ENCODE measurements at places on chromosomes 1 and 21. TPM values are rescaled to one million over a fixed set of nuclear protein-coding genes. Genes with fewer than 3 reads are reported as not detected.

SELE gene
- not detected for total RNA-seq

OR2L5 gene
- not detected for total RNA-seq

SYT2 gene
- total RNA-seq = under 0.01 TPM

LCE1D gene
- not detected for total RNA-seq

GJC2 gene
- 0.38 TPM for total RNA-seq

GJA9 gene
- total RNA-seq = not detected

FLG2 gene
- total RNA-seq = not detected

CRP gene
- total RNA-seq = not detected

FDPS gene
- total RNA-seq = 248 TPM

ADORA1 gene
- 7.0 TPM for total RNA-seq

AZIN2 gene
- 2.8 TPM for total RNA-seq

MTF1 gene
- total RNA-seq = 5.2 TPM

RASSF5 gene
- total RNA-seq = 4.2 TPM

INSRR gene
- total RNA-seq = not detected

CSMD2 gene
- 0.48 TPM for total RNA-seq

RPS6KC1 gene
- total RNA-seq = 12.9 TPM

SLC30A1 gene
- 18.8 TPM for total RNA-seq

GPR25 gene
- not detected for total RNA-seq

ZFP69B gene
- total RNA-seq = 8.1 TPM

NUP210L gene
- total RNA-seq = not detected

LRRC38 gene
- total RNA-seq = 1.6 TPM

PCAT6 gene
- total RNA-seq = not detected

MROH9 gene
- total RNA-seq = not detected

TLR5 gene
- total RNA-seq = 3.7 TPM

LMX1A gene
- total RNA-seq = not detected

CCDC30 gene
- 1.8 TPM for total RNA-seq

FMN2 gene
- total RNA-seq = 0.33 TPM

MTARC2 gene
- total RNA-seq = 8.9 TPM

PKP1 gene
- total RNA-seq = 11.6 TPM

YRDC gene
- total RNA-seq = 54.7 TPM

HOOK1 gene
- 8.9 TPM for total RNA-seq

C1orf141 gene
- not detected for total RNA-seq

TEKT2 gene
- 0.48 TPM for total RNA-seq
